ENCODE measurements at places on chromosomes 2 and 18.

GRCh38 chr2:223075301-223076270, 23.6 kb downstream of the KCNE4 start:
- H3K27me3 ChIP-seq = no peaks in the 10 kb centered on the region
- DNase-seq = no peak
- H3K4me3 ChIP-seq = no peak overlapping the region

DNA sequence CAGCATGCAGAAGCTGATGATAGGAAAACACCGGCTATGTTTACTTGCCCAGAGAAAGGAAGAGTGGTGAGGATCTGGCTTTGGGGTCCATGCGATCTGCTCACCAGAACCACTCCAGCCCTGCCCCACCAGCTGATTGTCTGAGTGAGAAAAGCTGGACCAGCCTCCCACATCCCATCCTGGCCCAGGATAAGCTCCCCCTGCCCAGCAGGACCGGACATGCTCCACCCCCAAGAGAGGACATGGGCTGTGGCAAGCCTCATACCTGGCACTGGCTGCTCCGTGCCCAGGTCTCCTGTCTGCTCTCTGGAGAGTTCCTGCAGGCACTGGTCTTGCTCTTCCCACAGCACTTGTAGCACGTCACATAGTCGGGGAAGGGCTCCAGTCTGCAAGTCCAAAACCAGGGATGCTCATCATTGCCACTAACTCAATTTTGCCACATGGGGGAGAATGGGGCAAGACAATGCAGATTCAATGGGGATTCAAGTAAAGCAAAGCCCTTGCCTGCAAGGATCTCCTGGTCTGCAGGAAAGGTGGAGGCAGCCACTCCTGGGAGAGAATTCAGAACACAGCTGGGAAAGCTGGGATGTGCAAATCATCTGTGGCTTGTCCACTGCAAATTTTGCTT, 30.0 kb downstream of the SCTR start:
- H3K36me3 ChIP-seq = no peaks in the 10 kb centered on the region
- no peak overlapping the region for H3K4me3 ChIP-seq
- peaks cover 11% of the 10 kb centered on the region for H3K27me3 ChIP-seq
- H3K27ac ChIP-seq = no peak overlapping the region
- H3K4me1 ChIP-seq = peaks cover 26% of the 10 kb centered on the region

GRCh38 chr2:127685410-127686080, 10.2 kb upstream of the LIMS2 start:
- H3K4me1 ChIP-seq = peaks cover 11% of the 10 kb centered on the region
- peak overlapping the region; percentile 28 for H3K27ac ChIP-seq
- no peak for DNase-seq
- peaks cover 6% of the 10 kb centered on the region for H3K27me3 ChIP-seq

DNA sequence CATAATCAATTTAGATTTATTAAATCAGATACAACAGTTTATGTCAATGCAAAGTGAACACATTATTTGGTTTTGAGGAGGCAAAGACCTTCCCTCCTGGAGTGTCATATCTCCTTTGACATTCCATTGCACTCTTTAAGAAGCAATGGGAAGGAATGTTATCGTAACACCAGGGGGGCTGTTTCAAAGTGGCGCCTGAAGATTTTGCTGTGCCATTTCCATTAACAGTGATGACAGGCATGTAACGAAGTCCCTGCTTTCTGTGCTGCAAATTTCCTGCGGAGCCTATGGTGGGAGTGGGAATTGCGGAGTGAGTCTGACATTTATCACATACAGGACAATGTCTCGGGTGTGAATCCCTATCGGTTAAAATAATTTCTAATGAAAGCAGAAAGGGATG, 499.6 kb upstream of the RAB6C start:
- no peak overlapping the region for H3K27ac ChIP-seq
- H3K4me3 ChIP-seq = no peak overlapping the region
- H3K4me1 ChIP-seq = peaks cover 9% of the 10 kb centered on the region
- H3K36me3 ChIP-seq = no peaks in the 10 kb centered on the region

GRCh38 chr2:3094999-3095958, 282.3 kb downstream of the EIPR1 start:
- H3K27me3 ChIP-seq = no peaks in the 10 kb centered on the region
- DNase-seq = peak; percentile 11
- no peaks in the 10 kb centered on the region for H3K4me1 ChIP-seq
- no peak overlapping the region for H3K4me3 ChIP-seq
- no peak overlapping the region for H3K27ac ChIP-seq

DNA sequence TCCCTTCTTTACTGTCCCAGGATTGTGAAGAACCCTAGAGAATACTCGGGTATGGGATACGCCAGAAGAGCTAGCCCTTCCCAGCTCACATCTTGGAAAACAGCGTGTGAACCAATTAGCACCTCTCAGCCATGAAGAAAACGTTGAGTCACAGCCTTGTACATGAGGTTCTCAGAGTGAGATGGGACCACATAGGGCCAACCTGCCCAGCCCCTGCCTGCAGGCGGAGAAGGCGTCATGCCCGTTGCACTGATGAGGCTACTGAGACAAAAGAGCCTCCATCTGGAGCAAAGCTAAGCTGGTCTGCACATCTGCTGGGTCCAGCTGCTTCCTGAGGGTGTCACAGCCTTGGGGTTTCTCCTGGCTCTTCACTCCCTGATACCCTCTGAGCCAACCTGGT, 92.2 kb downstream of the LBH start:
- H3K4me3 ChIP-seq = no peak overlapping the region
- H3K36me3 ChIP-seq = no peaks in the 10 kb centered on the region
- H3K4me1 ChIP-seq = no peaks in the 10 kb centered on the region
- no peaks in the 10 kb centered on the region for H3K27me3 ChIP-seq
- DNase-seq = no peak

GRCh38 chr2:11495844-11496681, 30.1 kb upstream of the E2F6 start:
- no peak for DNase-seq
- peaks cover 20% of the 10 kb centered on the region for H3K4me1 ChIP-seq
- H3K27ac ChIP-seq = no peak overlapping the region
- peak overlapping the region; percentile 24 for H3K4me3 ChIP-seq
- H3K27me3 ChIP-seq = no peaks in the 10 kb centered on the region
- no peaks in the 10 kb centered on the region for H3K36me3 ChIP-seq

DNA sequence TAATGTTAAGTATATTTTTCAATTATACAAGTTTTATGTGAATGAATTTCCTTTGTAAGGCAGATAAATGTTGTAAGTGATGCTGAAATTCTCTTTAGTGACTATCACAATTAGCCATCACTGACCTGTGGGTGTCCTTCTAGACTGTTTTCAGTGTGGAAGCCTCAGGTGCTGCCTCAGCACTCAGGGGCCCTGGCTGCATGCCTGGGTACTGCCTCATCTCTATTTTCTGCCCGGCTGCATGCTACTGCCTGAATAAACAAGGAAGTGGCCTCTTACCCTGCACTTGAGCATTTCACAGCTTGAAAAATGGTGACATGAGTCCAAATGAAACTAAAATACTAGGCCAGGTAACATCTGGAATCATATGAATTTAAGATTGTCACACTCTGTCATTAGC, 787.6 kb upstream of the SALL3 start:
- DNase-seq = no peak
- no peak overlapping the region for H3K27ac ChIP-seq
- H3K4me1 ChIP-seq = no peaks in the 10 kb centered on the region
- no peaks in the 10 kb centered on the region for H3K36me3 ChIP-seq
- peaks cover 3% of the 10 kb centered on the region for H3K27me3 ChIP-seq
- no peak overlapping the region for H3K4me3 ChIP-seq

All from mesothelial cell of epicardium (in vitro differentiated cells).